ENCODE measurements at places on chromosomes 6 and 20. TPM values are rescaled to one million over a fixed set of nuclear protein-coding genes. Genes with fewer than 3 reads are reported as not detected.

Gene SSTR4
- total RNA-seq, result not detected

Gene HRH3
- not detected for total RNA-seq

Gene ZSCAN9
- total RNA-seq, result 18.0 TPM

Gene CASS4
- total RNA-seq, result not detected

Gene HSPA1L
- 0.74 TPM for total RNA-seq

DNA sequence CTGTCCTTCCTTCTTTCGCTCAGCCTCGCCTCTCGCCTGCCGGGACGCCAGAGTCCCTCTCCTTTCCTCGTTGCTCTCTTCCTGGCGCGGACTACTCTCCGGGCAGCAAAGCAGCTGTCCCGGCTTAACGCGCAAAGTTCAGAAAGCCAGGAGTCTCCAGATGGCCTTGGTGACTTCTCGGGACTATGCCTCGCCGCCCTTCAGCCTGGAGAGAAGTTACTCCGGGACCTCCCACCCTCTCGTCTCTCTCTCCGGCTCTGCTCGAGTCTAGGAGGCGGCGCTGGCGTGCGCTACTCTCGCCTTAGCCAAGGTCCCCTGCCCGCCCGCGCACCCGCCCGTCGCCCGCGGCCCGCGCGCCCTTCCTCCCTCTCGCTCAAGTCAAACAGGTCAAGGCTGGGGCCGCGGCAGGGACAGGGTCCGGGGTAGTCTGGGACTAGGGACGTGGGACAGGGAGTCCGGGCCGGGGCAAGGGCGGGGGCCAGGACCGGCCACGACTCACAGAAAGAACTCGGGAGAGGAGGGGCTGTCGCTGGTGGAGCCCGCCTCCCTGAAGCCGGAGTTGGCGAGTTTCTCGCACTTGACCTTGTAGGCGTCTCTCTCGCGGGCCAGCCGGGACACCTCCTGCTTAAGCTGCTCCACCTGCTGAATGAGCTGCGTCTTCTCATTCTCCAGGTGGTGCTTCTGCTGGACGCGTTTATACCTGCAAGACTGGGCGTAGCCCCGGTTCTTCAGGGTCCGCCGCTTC is 1.5 kb downstream of the MAFB start:
- peak; percentile 52 for DNase-seq

DNA sequence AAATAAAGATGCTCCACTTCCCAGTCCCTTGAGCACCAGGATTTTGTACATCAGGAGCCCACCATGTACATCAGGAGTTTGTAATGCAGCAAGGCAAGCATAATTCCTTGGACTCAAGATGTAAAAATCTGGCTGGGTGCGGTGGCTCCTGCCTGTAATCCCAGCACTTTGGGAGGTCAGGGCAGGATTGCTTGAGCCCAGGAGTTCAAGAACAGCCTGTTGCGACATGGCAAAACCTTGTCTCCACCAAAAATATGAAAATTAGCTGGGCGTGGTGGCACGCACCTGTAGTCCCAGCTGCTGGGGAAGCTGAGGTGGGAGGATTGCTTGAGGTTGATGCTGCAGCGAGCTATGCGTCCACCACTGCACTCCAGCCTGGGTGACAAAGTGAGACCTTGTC is 16.1 kb upstream of the MAP1LC3A start:
- DNase-seq, result no peak

DNA sequence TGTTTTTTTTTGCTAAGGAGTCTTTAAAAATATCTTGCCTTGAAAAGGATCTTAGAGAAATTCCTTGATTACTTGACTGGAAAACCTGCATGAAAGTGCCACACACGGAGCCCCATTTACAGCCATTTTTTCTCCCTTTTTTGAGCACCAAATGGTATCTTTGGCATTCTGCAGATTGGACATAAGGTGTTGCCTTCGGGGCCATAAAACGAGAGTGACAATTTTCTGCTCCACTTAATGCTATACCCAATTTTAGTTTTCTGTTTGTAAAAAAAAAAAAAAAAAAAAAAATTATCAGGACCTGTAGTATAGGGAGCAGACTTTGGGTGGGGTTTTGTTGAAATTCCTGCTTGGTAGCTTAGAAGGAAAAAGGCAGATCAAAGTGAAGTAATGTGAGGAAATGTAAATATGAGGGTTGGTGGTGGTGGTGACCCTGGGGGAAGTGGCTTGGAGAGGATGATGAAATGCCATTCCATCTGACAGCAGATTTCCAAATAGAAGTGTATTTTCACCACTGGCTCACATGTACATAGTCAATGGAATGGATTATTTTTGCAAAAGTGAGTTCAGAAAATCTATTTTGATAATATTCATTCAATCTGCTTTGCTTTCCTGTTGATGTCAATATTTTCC is 212.1 kb upstream of the SOX4 start:
- DNase-seq, result no peak

GRCh38 chr6:145199961-145200360 is 535.4 kb downstream of the EPM2A start:
- no peak for DNase-seq

Measured in endothelial cell of umbilical vein (primary cell).